ENCODE measurements at places on chromosomes 4 and X.
A peak's percentile ranks its signal among the peaks of the same experiment; 100 is the strongest.

GRCh38 chrX:24153178-24153795 lies 3.8 kb downstream of the ZFX start:
- no peak for DNase-seq

DNA sequence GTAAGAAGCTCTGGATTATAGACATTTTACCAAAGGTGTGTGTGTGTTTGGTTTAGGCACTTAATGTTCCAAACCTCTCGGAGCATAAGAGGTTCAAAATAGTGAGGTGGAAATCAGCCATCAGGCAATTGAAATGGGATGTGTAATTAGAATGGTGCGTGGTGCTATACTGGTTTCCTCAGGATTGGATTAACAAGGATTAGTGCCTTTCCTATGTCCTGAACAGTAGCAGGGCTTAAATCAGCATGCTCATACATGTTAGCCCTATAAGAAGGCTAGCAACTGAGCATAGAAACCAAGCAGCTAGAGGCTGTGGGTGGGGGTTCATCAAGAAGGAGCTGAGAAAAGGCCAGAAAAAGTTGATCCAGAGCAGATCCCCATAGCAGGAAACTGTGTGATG lies 256.8 kb upstream of the CXXC4 start:
- DNase-seq, result no peak

- no peak for DNase-seq
Measured at GRCh38 chr4:65370709-65371108, 299.6 kb downstream of the EPHA5 start.

- DNase-seq, result no peak
Measured at GRCh38 chr4:147335183-147335582, 145.7 kb upstream of the EDNRA start.

- no peak for DNase-seq
Measured at GRCh38 chr4:86626066-86626465, 32.0 kb downstream of the PTPN13 start.

DNA sequence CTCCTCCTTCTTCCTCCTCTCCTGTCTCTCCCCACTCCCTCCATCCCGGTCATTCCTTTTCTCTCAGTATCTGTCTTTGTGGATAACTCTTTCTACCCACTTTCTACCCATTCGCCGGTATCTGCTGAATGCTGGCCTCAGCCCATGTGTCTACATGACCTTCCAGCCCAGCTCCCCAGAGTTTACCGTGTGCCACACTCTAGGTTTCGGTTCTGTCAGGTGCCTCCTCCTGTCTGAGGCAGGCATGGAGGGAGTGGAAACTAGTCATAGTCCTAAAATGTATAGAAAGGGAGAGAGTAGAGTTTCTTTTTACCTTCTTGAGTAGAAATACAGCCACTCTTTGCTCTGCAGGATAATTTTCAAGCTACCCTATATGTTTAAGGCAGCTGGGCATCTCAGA lies 33.5 kb upstream of the SCRG1 start:
- DNase-seq, result no peak

DNA sequence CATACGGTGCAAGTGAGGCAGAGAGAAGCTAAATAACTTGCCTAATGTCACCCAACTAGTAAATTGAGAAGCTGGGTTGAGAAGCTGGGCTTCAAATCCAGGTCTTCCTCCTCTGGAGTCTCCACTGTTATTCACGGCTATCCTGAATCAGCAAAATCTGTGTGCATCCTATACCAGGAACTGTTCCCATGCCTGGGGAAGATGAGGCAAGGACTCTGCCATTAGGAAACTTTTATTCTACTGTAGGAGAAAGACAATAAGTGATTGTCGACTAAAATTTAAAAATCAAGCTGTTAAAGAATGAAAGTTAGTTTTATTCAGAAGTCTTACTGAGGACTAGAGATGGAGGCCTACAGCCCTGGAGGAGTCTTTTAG lies 872 bp upstream of the TEC start:
- DNase-seq, result no peak

GRCh38 chrX:14095702-14096101 lies 66.0 kb upstream of the GEMIN8 start:
- DNase-seq, result peak; percentile 53

DNA sequence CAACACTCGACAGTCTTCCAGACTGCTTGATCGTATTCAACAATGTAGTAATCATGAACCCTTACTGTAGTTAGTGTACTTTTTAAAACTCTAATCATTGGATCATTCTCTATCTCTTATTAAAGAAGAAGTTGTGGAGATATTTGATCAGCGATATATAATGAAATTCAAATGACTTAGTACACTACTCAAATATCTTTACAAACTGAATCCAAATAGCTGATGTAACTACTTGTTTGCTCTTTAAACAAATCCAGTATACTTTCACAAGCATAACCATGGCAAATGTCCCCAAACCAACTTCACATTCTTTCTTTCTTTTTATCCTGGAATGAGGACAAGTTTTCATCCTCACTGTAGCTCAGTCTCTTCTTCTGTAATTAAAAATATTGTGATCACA lies 1569.9 kb upstream of the ADGRL3 start:
- DNase-seq, result no peak

- peak; percentile 86 for DNase-seq
Measured at GRCh38 chr4:77010841-77011354, 61.3 kb downstream of the SEPTIN11 start.

GRCh38 chrX:19566359-19567222 lies 51.3 kb upstream of the MAP3K15 start:
- peak; percentile 5 for DNase-seq

DNA sequence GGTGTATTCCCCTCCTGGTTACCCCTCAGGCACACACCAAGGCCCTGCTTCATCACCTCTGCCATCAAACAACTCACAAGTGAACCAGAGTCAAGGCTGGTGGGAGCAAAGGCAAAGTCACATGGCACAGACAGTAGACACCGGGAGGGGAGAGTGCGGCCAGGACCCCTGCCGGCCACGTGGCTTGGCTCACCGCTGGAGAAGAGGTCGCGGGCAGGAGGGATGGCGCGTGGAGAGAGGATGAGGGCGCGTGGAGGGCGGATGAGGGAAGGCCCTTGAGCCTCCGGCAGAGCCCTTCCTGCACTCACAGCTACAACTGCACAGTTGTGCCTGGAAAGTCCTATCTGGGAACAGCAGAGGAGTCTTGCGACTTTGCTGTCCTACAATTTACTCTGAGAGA lies 104.2 kb upstream of the ADRA2C start:
- no peak for DNase-seq

- DNase-seq, result no peak
Measured at GRCh38 chr4:119794113-119794512, 165.5 kb upstream of the PDE5A start.

DNA sequence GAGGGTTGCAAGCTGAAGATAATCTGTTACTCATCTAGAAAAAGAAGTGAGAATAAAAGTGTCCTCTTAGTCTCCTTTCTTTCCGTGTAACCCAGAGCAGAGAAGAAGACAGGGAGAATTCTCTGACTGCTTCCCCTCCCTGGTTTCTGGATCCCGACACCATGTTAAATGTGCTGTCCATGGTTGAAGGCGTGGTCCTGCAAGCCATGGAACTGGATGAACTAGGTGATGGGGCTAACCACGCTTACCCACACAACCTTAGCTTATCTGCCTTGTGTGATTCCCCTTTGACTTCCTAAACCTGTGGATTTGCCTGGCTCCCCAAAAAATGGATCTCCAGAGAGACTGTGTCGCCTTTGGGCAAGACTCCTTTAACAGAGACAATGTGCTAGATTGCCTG lies 907.6 kb downstream of the FSTL5 start:
- no peak for DNase-seq

DNA sequence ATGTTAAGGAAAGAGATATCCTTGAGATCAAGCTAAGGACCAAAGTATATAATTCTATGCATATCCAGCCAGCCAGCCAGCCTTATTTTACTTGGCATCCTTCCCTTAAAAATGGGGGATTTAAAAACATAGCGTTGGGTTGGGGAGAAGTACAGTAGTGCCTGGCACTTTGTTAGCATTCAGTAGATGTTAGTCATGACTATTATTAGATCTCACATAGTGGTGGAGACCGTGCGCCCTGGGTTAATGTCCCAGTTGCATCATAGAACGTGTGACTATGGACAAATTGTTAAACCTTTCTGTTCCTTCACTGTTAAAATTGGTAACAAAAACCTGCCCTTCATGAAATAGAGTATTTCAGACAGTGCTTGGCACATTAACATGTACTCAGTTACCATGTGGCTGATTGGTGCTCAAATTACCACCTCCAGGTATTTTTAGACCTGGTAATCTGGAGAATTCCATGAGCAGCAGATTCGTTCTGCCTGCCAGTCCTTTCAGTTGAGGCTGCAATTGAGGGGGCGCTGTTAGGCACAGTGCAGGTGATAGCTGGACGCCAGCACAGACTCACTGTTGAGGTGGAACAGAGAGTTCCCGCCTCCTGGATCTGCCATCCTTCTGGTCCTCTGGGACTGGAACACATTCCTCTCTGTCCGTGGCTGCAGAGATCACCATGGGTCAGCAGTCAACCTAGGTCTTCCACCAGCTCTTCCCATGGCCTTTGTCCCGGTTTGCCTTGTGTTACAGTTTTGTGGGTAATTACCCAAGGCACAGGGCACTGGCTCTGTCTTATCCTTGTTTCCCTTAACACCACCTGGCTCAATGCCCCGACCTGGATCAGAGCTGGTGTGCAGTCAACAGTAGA lies 31.7 kb downstream of the RBBP7 start:
- DNase-seq, result peak; percentile 76

DNA sequence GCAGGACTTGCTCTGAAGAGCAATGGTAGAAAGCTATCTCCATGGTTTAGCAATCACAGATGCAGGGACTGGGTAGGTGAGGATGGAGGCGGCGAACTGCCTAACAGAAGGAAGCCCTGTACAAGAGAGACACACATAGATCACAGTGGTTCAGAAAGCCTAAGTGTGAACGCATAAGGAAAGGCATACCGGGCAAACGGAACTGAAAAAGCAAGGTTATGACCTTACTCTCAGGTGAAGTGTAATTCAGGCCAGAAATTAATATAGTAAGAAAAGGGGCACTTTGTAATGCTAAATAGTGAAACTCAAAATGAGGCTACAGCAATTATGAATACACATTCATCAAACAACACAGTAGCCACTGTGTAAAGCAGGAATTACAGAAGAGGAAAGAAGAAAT lies 126.6 kb downstream of the PALLD start:
- no peak for DNase-seq

DNA sequence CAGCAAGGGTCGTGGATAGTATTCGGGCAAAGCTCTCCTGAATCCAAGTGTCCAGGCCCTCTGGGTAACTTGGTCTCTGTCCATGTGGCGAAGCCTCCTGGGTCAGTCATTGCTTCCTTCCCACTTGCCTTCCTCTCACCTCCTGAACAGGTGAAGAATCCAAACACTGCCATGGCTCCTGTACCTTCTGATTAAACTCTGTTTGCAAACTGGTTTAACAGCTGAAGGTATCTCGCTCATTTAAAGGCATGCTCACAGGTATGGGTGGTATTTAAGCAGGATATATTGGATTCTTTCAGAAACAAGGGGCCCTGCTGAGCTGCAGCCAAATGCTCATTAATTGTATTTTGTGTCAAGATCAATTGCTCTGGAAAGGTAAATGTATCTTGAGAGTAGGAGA lies 28.2 kb downstream of the FHDC1 start:
- no peak for DNase-seq

DNA sequence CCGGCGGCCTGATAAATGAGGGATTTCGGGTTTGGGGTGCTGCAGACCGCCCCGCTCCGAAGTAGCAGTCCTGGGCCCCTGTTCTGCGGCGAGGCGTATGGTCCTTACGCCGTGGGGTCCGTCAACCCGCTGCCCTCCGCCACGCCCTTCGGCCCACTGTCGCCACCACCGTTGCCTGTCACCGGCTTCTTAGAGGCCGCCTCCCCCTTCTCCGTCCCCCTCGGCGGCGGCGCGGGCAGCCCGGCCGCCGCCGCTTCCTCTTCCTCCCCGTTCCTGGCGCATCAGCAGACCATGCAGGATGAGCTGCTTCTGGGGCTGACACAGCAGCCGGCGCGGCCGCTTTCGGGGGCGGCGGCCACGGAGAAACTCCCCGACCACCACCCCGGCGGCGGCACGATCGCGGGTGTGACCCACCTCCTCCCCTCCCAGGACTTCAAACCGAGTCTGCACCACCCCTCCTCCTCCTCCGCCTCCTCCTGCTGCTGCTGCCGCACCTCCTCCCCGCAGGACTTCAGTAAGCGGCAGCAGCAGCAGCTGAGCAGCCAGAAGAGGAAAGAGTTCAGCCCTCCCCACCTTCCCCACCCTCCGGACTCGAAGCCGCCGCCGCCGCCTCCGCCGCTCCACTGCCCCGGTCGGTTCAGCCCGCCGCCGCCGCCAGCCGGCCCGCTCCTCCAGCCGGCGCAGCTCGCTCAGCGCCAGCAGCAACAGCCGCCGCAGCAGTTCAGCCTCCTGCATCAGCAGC lies 549 bp downstream of the CPEB2 start:
- peak; percentile 76 for DNase-seq

- peak; percentile 94 for DNase-seq
Measured at GRCh38 chrX:39907964-39908661, 189.6 kb downstream of the BCOR start.

DNA sequence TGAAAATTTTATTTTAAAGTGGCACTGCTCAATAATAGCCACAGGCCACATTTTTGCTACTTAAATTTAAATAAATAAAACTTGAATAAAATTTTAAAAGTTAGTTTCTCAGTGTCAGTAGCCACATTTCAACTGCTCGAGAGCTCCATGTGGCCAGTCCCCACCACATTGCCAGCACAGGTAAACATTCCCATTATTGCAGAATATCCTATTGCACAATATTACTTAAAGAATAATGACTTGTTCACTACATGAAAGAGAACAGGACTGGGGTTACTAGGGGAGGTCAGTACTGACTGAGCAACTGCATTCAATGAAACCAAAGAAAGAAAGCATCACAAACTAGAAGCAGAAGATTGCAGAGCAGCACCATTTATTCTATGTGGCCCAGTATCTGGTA lies 2201.6 kb upstream of the TENM3 start:
- no peak for DNase-seq

DNA sequence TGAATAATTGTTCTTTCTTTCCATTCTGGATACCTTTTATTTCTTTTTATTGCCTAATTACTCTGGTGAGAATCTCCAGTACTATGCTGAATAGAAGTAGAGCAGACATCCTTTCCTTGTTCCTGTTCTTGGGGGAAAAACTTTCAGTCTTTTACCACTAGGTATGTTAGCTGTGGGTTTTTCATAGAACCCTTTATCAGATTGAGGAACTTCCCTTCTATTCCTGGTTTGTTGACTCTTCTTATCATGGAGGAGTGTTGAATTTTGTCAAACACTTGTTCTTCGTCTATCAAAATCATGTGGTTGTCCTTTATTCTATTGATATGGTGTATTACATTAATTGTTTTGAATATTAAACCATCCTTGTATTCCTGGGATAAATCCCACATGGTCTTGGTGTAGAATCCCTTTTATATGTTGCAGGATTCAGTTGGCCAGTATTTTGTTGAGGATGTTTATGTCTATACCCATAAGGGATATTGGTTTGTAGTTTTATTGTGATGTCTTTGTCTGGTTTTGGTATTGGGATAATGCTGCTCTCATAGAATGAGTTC lies 23.6 kb downstream of the SH3BP2 start:
- DNase-seq, result no peak

GRCh38 chrX:48908600-48908999 lies 2.8 kb downstream of the SLC35A2 start:
- DNase-seq, result no peak
